ENCODE measurements at places on chromosomes 3 and 15.

- no peak for DNase-seq
Observed at GRCh38 chr3:146974001-146974400, 368.9 kb upstream of the PLSCR5 start.

DNA sequence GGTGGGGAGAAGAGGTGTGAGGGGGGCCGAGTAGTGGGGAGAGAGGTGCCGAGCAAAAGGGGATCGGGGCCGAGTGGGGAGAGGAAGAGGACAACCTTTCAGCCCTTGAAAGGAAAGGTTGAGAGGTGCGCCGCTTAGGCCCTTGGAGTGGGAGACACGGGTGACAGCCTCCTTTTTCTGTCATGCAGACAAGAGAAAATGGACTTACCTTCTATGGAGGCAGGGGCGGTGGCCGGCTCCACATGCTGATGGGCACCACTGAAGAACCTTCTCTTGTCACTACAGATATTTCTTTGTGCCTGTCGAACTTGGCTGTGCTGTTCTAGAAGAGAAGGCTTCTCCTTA lies 421 bp downstream of the KLHL18 start:
- no peak for DNase-seq

- DNase-seq: no peak
Observed at GRCh38 chr3:32952369-32953077, 1.1 kb downstream of the CCR4 start.

- DNase-seq: no peak
Observed at GRCh38 chr15:62509395-62509958, 344.4 kb upstream of the C2CD4B start.

GRCh38 chr3:65548848-65549625 lies 489.7 kb downstream of the MAGI1 start:
- DNase-seq: peak; percentile 84

GRCh38 chr3:194849166-194849875 lies 163.6 kb downstream of the FAM43A start:
- DNase-seq: no peak

- no peak for DNase-seq
Observed at GRCh38 chr15:63363292-63363691, 18.4 kb downstream of the CA12 start.

Data from SK-N-SH (cell line).